ENCODE measurements at places on chromosomes 3 and 15. TPM values are rescaled to one million over a fixed set of nuclear protein-coding genes. Genes with fewer than 3 reads are reported as not detected.

CHRFAM7A gene
- polyA plus RNA-seq: 5.3 TPM

DNA sequence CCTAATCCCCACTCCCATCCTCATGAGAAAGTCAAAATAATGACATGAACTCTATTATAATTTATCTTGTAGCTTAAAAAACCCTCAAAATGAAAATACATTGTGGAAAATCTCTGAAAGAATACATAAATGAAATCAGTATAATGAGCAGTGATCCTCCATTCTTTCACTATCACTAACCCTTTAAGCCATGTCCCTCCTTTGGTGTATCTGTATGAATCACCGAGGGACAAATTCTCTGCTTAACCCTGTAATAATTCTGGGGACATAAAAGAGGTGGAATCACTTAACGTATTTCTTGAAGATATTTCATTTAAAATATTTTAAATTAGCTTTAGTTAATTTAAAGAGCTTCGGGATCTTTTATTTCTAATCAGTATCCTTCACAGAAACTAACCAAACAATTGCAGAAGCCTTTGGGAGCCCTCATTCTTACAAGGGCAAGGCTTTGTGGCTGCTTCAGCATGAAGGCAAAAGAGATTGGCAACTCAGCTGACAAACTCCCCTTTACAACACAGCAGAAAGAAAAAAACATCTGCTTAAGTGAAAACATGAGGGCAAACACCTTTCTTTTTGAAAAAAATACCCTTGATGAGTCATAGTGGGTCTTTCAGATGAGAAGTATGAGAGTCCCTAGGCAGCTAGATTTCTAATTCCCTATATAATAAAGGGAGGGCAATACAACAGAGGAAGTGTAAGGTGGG lies 44.0 kb upstream of the ALCAM start:
- no peaks in the 10 kb centered on the region for H3K27me3 ChIP-seq
- no peaks in the 10 kb centered on the region for H3K36me3 ChIP-seq
- no peaks in the 10 kb centered on the region for H3K4me1 ChIP-seq
- H3K27ac ChIP-seq: no peak overlapping the region
- no peak overlapping the region for H3K4me3 ChIP-seq

GRCh38 chr3:143002083-143002712 lies 828 bp downstream of the U2SURP start:
- peak overlapping the region; percentile 94 for H3K4me3 ChIP-seq
- H3K4me1 ChIP-seq: peaks cover 2% of the 10 kb centered on the region
- DNase-seq: no peak
- H3K27ac ChIP-seq: peak overlapping the region; percentile 46
- H3K36me3 ChIP-seq: no peaks in the 10 kb centered on the region

- no peak overlapping the region for H3K27ac ChIP-seq
- peaks cover 3% of the 10 kb centered on the region for H3K36me3 ChIP-seq
- no peaks in the 10 kb centered on the region for H3K27me3 ChIP-seq
These were observed 412.3 kb upstream of the TPRG1 start for GRCh38 chr3:188759336-188760005.

DAZL gene
- polyA plus RNA-seq: not detected

DNA sequence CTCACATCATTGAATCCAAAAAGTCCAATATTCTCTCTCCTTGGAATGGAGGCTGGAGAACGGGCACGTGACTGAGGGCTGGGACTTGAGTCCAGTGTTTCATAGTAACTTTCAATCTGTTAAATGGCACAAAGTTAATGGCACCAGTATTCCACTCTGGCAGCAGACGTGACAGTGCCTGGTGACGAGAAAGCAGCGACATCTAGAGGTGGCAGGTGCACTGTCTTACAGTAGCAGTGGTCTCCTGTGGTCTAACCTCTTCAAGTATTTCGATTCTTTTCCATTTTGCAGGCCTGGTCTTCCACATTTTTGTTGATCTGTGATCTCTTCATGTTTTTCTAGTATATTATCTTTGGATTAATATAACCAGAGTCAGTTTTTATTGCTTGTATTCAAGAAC lies 107.1 kb downstream of the OXSM start:
- no peak overlapping the region for H3K27ac ChIP-seq
- no peaks in the 10 kb centered on the region for H3K36me3 ChIP-seq
- H3K4me1 ChIP-seq: no peaks in the 10 kb centered on the region
- DNase-seq: no peak
- H3K4me3 ChIP-seq: no peak overlapping the region
- no peaks in the 10 kb centered on the region for H3K27me3 ChIP-seq

DNA sequence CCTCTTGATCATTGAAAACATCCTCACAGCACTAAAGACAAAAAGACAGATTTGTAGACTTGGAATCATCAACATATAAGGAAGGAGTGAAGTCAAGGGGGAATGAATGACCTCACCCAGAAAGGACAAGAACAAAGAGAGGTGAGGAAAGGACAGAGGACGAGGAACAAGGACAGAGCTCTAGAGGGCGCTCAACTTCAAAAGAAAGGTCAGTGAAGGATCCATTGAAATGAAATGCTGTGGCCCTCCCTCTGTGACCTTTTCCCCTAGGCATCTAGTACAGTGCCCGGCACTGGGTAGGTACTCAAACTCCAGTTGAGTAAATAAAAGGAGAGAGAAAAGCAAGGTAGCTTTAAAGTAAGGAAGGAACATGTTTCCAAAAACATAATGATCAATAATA lies 2.6 kb downstream of the ATP8B4 start:
- DNase-seq: no peak
- H3K27me3 ChIP-seq: no peaks in the 10 kb centered on the region
- H3K27ac ChIP-seq: no peak overlapping the region
